Fibroblast of skin of scalp (primary cell): ENCODE measurements at places on chromosomes 4 and X.

- no peak for DNase-seq
These were observed 30.1 kb downstream of the HAND2 start for GRCh38 chr4:173499658-173500535.

GRCh38 chrX:102833136-102833535 lies 103.9 kb upstream of the RAB40AL start:
- peak; percentile 44 for DNase-seq

DNA sequence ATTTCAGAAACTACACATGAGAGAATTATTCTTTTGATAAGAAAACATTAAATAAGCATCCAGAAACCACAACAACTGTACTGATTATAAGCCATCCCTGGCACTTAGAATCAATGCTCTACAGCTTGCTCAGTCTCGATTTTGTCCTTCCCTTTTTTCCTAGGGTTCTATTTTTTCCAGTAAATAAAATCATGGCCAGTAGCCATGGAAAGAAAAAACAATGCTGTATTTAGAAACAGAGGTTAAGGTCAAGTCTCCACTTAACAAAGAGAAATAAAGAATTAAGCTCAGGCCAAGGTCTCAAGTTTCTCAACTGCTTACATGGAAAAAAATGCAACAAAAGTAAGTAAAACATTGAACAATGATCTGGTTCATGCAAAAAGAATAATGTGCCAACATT lies 38.7 kb upstream of the GRID2 start:
- DNase-seq, result no peak

DNA sequence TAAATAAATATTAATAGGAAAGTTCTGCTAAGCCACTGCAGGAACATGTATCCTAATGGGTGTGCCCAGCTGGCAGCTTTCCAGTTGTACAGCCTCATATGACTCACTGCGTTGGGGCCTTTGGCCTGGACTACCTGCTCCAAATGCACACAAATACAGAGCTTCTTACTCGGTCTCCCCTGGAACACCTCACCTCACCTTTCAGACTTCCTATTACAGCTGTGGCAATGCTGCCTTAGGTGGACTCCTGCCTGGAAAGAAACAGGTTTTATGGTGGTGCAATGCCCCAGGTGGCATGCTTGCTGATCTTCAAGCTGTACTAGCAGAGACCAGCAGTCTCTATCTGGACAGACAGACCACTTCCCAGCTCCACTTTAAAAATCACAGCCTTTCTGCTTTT lies 85.7 kb upstream of the EXOC1L start:
- peak; percentile 33 for DNase-seq

DNA sequence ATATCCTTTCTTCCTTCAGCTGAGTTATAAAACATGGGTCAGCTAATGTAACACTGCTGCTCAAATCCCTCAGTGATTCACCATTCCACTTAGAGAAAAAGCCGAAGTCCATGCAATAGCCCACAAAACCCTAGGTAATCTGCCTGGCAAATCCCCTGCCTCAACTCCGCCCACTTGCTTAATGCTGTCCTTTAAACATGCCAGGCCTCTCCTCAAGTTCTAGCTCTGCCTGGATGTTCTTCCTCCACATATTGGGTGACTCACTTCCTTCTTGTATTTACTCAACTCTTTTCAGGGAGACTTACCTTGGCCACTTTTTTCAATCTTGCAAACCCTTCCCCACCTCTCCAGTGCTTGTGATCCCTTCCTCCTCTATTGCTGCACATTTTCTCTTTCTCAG lies 89.8 kb downstream of the EMCN start:
- DNase-seq, result peak; percentile 5

DNA sequence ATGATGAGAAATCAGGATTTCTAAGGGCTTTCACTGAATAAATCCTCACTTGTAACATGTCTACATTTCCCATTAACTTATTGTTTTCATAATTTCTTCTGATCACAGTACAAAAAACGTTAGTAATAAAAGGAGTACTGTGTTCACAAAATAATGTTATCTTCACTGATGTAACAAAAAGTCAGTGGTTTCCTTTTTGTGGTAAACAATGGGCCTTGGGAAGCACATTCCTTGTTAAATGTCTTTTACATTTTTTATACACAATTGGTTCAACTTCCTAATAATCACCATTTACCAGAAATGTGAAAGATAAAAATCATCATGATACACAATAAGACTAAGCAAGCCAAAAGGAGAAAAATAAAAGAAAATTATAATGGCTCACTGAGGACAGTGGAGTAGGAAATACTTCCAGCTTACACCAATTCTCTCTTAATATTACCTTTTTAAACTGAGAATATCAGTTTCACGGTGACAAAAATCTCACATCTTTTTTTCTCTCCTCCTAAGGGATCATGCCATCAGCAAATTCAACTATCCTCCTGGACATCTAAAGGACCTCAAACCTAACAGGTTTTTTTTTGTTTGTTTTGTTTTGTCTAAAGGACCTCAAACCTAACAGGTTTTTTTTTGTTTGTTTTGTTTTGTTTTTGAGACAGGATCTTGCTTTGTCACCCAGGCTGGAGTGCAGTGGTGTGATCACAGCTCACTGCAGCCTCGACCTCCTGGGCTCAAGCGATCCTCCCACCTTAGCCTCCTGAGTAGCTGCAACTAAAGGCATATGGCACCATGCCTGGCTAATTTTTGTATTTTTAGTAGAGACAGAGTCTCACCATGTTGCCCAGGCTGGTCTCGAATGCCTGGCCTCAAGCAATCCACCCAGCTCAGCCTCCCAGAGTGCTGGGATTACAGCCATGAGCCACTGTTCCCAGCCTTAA lies 57.3 kb downstream of the FRYL start:
- DNase-seq, result peak; percentile 8

DNA sequence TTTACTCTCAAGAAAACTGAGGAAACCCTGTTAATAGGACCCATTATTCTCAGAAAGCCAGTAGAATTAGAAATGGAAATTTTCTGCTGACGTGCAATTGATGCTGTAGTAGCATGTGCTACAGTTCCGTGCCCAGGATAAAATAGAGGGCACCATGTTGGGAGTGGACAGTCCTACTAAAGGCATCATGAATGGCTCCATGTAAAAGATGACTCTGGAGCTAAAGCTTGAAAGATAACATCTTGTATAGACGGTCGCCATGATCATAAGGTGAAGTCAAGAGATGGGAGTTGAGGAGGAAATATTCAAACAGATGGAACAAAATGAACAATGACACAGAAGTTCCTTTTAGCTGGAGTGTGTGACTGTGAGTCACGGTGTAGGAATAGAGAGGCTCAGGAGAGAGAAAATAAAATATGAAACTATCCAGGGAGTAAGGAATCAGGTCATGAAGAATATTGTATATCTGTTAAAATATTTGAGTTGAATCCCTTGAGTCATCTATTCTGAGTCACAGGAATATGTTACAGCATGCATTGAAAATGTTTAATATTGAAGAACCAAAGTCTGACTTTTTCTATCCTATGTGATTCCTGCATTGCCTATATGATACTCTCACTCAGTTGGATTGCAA lies 31.8 kb downstream of the ANXA10 start:
- DNase-seq, result peak; percentile 86

DNA sequence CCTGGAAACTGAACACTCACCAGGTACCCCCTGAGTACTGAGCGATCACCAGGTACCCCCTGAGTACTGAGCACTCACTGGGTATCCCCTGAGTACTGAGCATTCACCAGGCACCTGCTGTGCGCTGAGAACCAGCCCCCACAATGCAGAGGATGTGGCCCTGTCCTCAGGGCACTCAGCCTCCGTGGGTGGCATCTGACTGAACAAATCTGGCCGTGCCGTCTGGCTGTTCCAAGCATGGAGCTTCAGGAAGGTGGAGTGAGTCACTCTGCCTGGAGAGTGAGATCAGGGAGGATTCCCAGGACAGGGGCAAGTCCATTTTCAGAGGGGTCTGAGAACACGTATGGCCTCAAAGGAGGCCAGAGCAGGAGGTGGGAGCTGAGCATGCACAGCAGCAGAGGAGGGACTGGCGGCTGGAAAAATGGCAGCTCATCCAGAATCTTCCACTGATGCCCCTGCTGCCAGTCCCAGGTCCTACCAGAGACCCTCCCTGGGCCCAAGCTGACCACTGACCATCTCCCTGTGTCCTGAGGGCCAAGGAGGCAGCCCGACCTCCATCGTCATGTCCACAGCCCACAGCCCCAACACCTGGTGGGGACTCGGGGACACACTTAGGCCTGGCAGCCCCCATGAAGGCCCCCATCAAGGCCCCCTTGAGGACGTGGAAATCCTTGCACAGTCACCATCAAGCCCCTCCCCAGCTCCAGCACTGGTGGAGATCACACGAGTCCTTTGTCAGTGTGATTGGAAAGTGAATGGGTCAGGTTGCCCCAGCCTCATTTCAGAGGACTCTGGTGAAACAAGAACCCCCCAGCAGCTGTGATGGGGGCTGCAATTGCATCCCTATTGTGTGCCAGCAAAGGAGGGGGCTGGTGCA lies 94.1 kb downstream of the HMX1 start:
- DNase-seq, result no peak

- no peak for DNase-seq
These were observed 54.1 kb upstream of the DHRSX start for GRCh38 chrX:2554891-2555290.

DNA sequence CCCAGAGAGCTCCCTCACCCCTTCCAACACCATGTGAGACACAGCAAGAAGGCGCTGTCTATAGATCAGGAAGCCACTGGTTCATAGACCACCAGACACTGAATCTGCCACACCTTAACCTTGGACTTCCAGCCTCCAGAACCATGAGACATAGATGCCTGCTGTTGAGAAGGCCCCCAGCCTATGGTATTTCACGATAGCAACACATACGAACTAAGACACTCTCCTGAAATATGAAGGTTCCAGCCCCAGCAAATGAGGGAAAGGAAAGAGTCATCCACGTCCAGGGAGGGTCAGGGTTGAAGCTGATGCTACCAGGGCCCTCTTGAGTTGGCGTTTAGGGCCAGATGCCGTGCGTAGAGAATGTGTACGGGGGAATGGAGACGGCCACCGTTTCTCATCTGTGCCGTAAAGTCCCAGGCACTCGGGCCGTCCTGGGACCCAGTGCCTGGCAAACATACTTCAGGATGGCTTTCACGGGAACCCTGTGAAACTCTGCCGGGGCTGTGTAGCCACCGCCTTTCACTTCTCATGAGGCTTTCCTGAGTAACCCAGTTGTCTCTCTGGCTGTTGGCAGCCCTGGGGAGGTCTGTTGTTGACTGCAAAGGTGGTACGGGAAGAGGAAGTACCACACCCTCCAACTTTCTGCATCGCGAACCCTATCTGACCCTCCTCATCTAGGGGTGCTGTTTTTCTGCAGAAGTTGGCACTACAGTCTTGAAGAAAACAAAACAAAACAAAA lies 17.7 kb upstream of the P2RY8 start:
- DNase-seq, result no peak

- DNase-seq, result peak; percentile 51
These were observed 17.0 kb upstream of the PAPSS1 start for GRCh38 chr4:107736924-107737448.

DNA sequence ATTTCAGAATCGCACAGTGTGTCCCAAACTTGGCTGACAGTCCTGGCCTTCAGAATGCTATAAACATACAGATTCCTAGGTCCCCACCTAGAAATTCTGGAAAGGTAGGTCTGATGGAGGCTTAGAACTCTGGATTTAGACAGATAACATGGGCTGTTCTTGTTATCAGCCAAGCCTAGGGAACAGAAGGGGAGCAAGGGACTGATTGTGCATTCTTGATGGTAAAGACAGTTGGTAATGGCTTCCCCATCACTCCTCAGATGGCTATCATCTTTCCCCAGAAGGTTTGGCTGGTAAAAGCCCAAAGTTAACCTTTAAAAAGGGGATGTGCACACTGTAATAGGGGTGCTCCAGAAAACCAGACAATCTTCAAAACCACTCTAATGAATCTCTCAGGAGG lies 35.7 kb downstream of the DIPK2B start:
- DNase-seq, result no peak

DNA sequence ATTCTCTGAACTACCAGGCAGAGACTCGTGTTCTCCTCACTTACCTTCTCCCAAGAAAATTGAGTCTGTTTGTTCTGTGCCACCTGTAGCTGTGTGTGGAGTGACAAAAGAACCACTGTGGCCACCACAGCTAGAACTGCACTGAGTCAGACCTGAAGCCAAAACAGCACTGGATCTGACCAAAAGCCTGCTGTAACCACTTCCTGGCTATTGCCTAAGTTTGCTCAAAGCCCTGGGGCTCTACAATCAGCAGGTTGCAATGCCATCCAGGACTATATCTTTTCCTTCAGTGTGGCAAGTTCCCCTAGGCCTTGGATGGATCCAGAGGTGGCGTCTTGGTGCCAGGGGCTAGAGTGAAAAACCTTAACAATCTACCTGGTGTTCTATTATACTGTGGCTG lies 449.1 kb downstream of the FAM133A start:
- no peak for DNase-seq

DNA sequence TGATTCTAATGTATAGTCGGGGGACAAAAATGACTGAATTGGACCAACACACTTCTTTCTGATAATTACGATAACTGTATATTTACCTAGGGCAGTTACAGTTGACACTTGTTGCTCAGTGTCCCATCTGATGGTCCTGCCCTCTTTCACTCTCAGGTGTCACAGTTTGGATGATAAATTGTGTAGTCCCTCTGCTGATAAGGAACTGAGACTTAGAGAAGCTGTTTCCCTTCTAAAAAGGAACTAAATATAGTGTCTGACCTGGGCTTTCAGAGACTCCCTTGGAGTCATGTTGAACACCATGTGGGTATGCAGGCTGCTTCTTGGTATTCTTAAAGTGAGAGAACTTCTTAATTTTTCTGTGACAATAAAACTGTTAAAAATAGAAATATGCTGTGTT lies 23.7 kb upstream of the PNPLA4 start:
- DNase-seq, result no peak

DNA sequence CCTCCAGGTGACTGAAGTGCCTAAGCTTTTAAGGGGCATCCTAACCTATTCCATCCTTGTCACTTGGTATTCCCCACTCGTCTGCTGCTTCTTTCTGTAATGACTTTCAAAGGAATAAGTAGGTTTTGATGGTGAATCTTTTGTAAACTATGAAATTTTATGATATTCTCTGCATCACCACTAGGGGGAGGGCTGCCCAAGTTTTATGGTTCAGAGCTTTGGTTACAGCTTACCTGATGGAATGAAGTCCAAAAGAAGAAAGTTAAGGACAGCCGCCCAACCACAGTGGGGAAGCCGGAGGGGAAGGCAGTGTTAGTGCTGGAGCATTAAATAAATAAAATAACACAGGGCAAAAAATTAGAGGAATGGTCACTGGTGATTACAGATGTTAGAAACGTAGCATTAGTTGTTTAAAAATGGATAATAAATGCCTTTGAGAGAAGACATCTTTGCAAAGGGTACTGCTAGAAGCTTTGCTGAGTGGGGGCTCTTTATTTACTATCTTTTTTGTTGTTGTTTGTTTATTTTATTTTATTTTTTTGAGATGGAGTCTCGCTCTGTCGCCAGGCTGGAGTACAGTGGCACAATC lies 204.9 kb downstream of the GBA3 start:
- DNase-seq, result peak; percentile 30

- DNase-seq, result no peak
These were observed 54.7 kb upstream of the KLHL13 start for GRCh38 chrX:118171356-118171755.
